ENCODE measurements at places on chromosomes 16 and 17.
A peak's percentile ranks its signal among the peaks of the same experiment; 100 is the strongest.

DNA sequence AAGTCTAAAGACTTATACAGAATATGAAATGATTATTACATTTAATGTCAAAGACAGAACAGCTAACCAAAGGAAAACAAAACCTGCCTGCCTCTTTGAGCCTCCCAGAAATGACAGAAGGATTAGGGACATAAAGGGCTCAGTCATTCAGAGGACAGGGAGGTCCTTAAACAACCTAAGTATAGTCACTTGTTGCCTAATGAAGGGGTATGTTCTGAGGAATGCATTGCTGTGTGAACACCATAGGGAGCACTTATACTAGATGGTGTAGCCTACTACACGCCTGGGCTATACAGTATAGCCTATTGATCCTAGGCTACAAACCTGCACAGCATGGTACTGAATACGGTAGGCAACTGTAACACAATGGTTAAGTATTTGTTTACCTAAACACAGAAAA is 106.4 kb downstream of the PARN start:
- DNase-seq = no peak

GRCh38 chr17:3613124-3613523 is 3.9 kb upstream of the TRPV1 start:
- no peak for DNase-seq

GRCh38 chr16:24140730-24141129 is 115.4 kb upstream of the CACNG3 start:
- DNase-seq = no peak

- no peak for DNase-seq
Observed at GRCh38 chr17:77596491-77597417, 361.7 kb upstream of the TNRC6C start.

GRCh38 chr16:17467923-17468540 is 2.7 kb downstream of the XYLT1 start:
- DNase-seq = no peak

DNA sequence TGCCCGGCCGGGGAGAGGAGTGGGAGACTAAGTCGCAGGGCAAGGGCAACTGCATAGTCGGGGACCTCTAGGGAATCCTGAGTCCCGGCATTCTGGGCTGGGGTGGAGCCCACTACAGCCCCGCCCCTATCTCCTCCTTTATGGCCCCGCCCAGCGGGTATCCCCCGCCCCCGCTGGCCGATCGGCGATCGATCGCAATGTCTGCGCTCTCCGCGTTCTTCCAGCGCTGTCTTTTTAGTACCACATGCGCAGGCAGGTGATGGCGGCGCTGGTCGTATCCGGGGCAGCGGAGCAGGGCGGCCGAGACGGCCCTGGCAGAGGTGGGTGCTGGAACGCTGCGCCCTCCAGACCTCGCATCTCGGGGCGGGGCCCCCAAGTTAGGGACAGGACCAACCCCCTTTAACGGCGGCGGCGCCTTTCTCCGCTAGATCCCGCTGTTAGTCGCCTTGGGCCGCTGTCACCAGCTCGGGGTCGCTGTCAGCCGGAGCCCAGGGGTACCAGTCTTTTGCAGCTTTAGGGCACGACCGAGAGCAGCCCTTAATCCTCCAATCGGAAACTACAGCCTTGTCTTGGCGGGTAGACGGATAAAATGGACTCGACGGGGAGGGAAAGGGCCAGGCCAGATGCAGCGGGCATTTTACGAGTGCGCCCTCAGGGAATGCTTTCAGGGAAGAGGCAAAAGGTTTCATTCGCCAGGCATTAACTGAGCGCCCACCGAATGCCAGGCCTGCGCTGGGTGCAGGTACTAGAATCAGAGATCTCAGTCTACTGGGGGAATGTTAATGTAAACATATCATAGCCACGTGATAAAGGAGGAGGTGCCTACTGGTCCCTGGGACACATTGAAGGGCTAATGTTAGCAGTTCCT is at the start of gene DPH1:
Gene DPH1, plus strand, starts transcription at position 243 of the 868 bp plus-strand sequence. Its CDS starts 17 bp downstream, at position 260.
- DNase-seq = peak; percentile 52

- DNase-seq = no peak
Observed at GRCh38 chr17:9002606-9003354, 18.5 kb upstream of the NTN1 start.

- no peak for DNase-seq
Observed at GRCh38 chr17:79243603-79243990, 169.0 kb downstream of the ENGASE start.

GRCh38 chr17:21815352-21816063 is 123.2 kb downstream of the KCNJ18 start:
- no peak for DNase-seq

DNA sequence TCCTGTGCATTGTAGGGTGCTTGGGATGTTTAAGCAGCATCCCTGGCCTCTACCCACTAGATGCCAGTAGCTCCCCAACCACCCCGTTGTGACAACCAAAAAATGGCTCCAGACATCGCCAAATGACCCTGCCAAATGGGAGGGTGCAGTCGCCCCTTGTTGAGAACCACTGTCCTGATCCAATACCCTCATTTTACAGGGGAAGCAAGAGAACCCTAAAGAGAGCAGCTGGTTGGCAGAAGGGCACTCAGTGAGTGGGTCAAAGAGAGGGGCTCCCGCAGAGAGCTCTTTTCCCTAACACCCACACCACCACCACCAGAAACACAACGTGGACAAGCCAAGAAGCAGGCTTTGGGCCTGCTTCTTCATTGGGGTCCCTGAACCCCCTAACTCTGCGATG is 18.4 kb downstream of the TEKT5 start:
- DNase-seq = no peak

DNA sequence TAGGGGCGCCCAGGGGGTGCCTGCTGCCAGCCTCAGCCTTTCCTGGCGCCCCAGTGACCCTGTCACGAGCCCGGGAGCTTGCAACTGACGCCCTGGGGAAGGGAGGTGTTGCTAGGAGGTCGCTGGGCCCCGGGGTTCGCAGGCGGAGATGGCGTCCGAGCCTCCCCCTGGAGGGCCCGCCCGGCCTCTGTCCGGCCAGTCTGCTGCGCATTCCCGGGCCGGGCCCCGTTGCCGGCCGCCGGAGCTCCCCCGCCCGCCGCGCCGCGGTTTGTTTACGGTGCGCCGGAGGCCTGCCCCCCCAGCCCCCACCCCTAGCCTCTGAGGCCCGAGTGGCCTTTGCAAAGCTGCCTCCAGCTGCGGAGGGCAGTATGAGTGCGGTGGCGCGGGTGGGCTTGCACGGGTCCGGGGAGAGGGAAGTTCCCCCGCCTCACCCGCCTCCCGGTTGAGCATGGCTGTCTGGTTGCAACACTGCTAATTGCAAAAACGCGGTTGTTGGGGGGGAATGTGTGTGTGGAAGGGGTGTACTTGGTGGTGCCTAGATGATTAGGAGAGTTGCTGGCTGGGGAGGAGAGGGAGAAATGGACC is 514 bp downstream of the THRA start:
- DNase-seq = no peak

DNA sequence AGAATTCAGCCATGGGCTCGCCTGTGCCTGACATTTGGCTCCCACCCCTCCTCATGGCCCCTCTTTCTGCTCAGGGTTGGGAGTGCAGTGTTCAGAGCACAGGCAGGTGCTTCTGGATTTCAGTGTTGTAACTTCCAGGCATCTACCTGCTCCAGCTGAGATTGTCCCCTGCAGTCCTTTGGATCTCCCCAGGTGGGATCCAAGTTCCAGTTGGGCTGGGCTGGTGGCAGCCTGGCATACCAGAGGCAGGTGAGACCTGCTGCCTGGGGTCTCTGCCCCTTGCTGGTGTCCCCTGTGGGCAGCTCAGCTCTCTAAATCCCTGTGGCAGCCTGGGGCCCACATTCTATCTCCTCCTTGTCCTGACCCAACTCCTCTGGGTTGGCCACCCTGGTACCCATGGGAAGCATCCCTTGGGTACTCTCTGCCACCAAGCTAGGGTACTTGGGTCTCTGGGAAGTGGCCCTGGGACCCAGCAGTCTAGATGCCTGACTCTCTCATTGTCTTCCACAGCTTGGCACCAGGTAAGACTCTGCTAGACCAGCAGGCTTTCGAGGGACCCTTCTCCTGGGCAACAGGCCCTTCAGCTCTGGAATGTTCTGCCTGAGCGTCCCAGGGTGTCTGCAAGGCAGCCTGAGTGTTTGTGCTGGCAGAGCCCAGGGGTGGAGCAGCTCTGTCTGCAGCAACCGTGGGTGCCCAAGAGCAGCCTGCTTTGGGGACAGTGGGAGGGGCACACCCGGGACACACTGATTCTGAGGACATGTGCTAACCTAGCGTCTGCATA is 42.5 kb downstream of the DNAH17 start:
- DNase-seq = no peak

GRCh38 chr17:63931981-63932561 is at the start of gene CD79B:
TSS of gene CD79B (minus strand) at chr17:63932331. CDS start at chr17:63932261, 70 bp downstream.
- peak; percentile 27 for DNase-seq

GRCh38 chr16:25258861-25259179 is 1.2 kb upstream of the ZKSCAN2 start:
- no peak for DNase-seq

DNA sequence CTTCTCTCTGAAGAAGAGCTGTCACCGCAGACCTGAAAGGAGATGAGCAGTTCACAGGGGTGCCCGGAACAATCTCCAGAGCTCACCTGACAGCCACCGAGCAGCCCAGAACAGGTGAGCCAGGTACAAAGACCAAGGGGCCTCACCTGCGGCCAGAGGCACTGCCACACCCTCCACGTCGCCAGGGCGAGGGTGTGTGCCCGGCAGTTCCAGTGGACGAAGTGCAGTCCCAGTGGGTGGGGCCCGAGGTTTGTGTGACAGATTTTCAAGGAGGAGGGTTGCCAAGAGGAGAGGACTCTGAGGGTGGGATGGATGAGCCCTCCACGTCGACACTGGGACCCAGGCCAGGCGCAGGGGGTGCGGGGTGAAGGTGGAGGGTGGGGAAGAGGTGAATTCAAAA is 61.7 kb downstream of the SMPD3 start:
- no peak for DNase-seq

DNA sequence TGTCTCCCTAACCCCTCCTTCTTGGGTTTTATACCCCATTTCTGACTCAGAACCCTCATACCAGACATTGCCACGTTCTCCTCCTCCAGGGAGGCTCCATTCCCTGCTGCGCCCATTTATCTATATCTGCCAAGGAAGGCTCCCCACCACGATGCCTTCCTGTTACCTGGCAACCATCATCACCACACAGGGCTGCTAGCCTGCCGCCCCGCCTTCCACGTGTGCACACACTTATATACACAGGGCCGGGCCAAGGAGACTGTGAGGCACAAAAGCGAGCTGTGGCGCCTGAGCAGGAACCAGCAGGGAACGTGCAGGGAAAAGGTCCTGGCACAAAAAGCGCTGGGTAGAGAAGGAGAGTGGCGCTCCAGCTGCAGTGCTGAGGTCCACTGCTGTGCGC is 261.8 kb downstream of the CBLN1 start:
- no peak for DNase-seq

Measured in stimulated activated CD4-positive, alpha-beta T cell treated with anti-CD3 and anti-CD28 coated beads, TNF-alpha, amount 100 ng/mL, for 1 hour (primary cell).